ENCODE measurements at places on chromosomes 11 and 22.
A peak's percentile ranks its signal among the peaks of the same experiment; 100 is the strongest.

- no peak for DNase-seq
Observed at GRCh38 chr22:47030881-47031627, 268.6 kb downstream of the TBC1D22A start.

- no peak for DNase-seq
Observed at GRCh38 chr11:35518766-35519165, 6.7 kb downstream of the PAMR1 start.

DNA sequence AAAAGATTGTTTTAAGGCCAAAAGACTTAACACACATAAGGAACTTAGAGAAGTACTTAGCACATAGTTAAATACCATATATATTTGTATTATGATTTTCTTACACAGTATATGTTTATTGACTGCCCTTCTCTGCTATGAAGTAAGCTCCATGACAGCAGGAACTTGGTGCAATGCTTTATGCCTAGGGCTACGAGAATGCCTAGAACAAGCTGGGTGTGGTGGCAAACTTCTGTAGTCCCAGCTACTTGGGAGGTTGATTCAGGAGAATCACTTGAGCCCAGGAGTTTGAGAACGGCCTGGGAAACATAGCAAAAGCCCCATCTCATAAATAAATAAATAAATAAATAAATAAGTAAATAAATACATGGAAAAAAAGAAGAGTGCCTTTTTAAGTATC lies 1.9 kb downstream of the SLC5A12 start:
- DNase-seq, result no peak

DNA sequence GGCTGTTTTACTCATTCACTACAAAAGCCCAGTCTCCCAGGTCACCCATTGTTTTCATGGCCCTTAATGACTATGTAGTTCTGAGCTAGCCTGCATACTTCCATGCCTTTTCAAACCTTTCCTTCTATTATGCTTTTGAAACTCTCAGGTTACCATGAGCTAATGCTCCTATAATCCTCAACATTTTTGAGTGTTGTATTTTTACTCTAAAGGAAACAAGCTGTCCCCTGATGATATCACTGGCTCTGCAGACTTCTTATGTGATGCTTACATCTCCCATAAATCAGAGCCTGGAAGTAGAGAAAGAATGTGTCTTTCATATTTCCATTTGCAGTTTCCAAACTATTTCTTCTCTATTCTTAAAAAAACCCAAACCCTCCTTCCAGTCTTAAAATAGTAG lies 159.0 kb upstream of the RAG2 start:
- no peak for DNase-seq

DNA sequence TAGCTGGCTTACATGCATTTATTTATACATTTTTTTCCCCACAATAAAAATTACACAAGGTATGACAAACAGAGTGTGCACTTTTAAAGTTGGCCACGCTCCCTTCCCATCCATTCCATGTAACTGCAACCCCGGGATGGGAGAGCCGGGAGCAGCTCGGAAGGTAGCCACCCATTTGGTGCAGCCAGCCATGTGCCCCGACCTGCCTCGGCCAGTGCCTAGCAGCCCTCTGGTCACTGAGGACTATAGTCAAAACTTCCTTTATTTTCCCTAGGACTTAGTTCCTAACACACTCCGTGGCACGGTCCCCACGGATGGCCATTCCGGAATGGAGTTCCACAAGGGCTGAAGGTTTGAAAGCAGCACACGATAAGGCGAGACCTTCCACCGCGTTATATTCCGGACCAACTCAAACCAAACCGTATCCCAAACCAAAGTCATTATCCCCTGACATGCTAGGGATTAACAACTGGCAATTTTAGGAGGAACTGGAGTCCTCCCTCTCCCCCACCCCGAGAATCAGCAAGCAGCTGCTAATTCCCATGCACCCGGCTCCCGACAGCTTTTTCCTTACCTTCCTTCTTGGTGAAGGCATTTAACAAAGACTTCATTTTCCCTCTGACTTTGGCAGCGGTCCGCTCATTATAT lies 426.4 kb downstream of the SHANK2 start:
- no peak for DNase-seq

DNA sequence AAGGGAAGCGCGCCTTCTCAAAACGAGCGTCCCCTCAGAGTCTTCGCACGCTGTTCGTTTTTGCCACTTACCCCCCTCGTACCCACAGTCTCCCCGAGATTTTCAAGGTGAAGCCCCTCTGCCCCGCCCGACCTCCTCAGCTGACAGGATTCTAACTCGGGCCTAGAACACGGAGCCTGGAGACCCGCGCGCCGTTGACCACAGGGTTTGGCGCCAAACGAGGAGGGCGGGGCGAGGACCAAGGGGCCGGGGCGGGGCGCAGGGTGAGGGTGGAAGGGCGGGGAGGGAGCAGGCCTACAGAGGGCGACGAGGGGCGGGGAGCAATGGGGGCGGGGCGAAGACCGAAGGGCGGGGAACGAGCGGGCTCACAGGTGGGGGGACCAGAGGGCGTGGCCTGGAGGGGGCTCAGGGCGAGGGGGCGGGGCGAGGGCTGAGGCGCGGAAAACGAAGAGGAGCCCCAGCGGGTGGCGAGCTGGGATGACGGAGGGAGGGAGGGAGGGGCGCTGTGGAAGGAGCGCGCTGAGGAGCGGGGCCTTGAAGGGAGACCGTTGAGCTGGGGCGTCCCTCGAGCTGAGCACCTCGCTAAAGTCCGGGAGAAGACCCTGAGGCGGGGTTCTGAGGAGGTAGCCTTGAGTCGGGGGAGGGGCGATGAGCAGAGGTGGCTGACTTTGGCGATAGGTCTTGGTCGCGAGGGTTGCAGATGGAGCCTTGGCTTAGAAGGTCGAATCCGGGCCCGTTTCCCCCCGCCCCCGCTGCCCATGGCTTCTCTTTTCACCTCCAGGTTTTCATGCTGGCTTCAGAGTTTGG lies at the start of gene DMC1:
TSS of gene DMC1 (minus strand) at position 212 of the 807 bp plus-strand sequence. CDS start 1,927 bp downstream, outside the sequence.
- peak; percentile 100 for DNase-seq

GRCh38 chr11:114019046-114019445 lies 40.5 kb upstream of the ZBTB16 start:
- DNase-seq, result no peak

Measured in stimulated activated CD4-positive, alpha-beta T cell treated with anti-CD3 and anti-CD28 coated beads, Interleukin-4, amount 100 ng/mL, for 48 hours (primary cell).